ENCODE measurements at places on chromosomes 1 and 21.

GRCh38 chr1:24248859-24249258, 61.8 kb upstream of the IFNLR1 start:
- DNase-seq = peak; percentile 39

- DNase-seq = no peak
Observed at GRCh38 chr1:152760551-152761190, 2.8 kb downstream of the KPRP start.

- DNase-seq = no peak
Observed at GRCh38 chr21:15409031-15409430, 320.8 kb upstream of the USP25 start.

DNA sequence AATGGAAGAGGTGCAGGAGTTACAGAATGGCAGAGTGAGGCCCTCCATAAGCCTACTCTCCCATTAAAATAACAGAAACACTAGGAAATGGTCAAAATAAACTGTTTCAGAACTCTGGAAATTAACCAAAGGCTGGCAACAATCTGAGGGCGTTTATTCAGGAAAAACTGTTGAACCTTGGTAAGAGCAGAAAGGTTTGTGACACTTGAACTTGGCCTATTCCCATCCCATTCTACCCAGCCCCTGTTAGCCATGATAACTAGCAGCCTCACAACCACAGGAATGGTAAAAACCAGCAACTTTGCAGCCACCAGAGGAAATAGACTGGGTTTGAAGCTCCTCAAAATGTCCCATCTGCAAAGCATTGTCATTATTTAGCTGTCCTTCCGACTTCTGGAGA, 256.8 kb downstream of the RHOU start:
- no peak for DNase-seq

- no peak for DNase-seq
Observed at GRCh38 chr1:206666031-206666561, 18.6 kb upstream of the MAPKAPK2 start.
